Non-pigmented ciliary epithelial cell (primary cell): ENCODE measurements at places on chromosomes 2 and 18.
A peak's percentile ranks its signal among the peaks of the same experiment; 100 is the strongest.

GRCh38 chr2:30994227-30995056 is 143.8 kb downstream of the GALNT14 start:
- no peak for DNase-seq

GRCh38 chr2:147588191-147588590 is 256.6 kb upstream of the ACVR2A start:
- DNase-seq = peak; percentile 52

GRCh38 chr2:46850742-46851141 is 64.9 kb downstream of the MCFD2 start:
- DNase-seq = peak; percentile 88

- DNase-seq = no peak
Measured at GRCh38 chr2:224557610-224558009, 27.6 kb downstream of the CUL3 start.

- DNase-seq = no peak
Measured at GRCh38 chr2:62525549-62526269, 19.7 kb upstream of the TMEM17 start.

GRCh38 chr2:43100883-43101662 is 125.3 kb downstream of the ZFP36L2 start:
- DNase-seq = no peak

GRCh38 chr2:190791976-190792575 is 88.5 kb upstream of the GLS start:
- DNase-seq = no peak

DNA sequence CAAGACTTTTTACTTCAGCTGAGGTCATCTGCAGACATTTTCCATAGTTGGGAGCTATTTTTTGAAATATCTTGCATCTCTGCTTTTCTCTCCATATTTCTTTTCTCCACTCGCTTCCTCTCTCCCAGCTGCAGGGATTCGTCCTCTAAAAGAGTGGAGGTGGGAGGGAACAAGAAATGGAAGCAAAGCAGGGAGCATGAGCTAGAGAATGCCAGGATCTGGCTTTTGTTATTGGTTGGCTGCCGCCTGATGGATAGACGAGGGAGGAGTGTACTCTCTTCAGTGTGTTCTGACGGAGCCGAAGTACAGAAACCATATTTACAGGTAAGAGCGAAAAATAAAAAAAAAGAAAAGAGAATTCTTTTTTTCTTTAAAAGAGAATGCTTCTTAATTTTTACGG is at the start of gene CSRNP3:
Gene CSRNP3, plus strand, starts transcription at position 282 of the 400 bp plus-strand sequence. CDS start 125,368 bp downstream, outside the sequence.
- peak; percentile 70 for DNase-seq

GRCh38 chr2:150572961-150573395 is 85.5 kb upstream of the RND3 start:
- DNase-seq = no peak

- no peak for DNase-seq
Measured at GRCh38 chr2:151052850-151053660, 208.6 kb downstream of the RBM43 start.

- no peak for DNase-seq
Measured at GRCh38 chr2:59256290-59256689, 1015.2 kb upstream of the FANCL start.

- no peak for DNase-seq
Measured at GRCh38 chr18:31490387-31490786, 7.6 kb upstream of the DSG2 start.
